ENCODE measurements at places on chromosomes 3 and 15.

DNA sequence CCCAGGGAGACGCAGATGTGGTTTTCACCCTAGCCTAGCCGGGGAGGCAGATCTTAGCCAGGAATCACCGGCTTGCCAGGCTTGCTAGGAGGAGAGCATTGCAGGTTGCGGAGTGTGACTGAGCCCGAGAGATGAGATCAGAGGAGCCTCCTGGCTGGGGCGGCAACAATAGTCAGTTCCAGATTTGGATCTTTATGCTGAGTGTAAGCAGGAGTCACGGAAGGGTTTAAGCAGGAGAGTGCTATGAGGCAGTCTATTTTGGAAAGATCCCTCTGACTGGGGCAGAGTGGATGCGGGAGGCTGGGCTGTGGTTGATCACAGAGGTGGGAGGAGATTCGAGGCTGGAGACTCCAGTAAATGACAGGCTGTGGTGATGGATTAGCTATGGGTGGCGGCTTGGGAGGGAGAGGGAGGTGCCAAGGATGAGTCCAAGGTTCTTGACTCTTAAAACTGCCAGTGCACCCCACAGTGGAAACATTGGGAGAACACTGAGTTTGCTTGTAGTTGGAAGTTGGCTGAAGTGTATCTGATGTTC is 10.4 kb upstream of the BAHD1 start:
- DNase-seq, result no peak

- DNase-seq, result no peak
Observed at GRCh38 chr15:56910801-56911200, 7.6 kb upstream of the TCF12 start.

GRCh38 chr3:47824541-47825473 is 21.9 kb downstream of the DHX30 start:
- DNase-seq, result peak; percentile 76

DNA sequence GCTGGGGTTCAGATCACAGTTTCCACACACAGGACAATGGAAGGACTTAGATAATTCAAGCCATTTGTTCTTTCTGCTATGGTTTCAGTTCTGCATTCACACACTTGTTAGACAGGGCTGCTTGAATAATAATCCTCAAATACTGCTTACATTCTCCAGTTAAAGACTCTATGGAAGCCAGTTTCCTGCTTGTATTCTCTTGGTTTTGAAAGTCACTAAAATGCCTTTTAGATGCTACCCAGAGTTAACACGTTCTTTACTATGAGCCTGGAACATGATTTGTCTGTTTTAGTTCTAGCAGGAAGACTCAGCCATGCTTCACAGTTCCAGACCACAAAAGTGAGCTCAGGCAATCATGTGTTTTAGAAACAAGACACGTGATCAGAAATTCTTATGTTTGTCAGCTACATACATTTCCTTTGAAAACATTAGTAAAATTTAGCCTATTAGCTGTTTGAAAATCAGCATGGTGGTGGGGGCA is 152.4 kb downstream of the LEKR1 start:
- DNase-seq, result no peak

DNA sequence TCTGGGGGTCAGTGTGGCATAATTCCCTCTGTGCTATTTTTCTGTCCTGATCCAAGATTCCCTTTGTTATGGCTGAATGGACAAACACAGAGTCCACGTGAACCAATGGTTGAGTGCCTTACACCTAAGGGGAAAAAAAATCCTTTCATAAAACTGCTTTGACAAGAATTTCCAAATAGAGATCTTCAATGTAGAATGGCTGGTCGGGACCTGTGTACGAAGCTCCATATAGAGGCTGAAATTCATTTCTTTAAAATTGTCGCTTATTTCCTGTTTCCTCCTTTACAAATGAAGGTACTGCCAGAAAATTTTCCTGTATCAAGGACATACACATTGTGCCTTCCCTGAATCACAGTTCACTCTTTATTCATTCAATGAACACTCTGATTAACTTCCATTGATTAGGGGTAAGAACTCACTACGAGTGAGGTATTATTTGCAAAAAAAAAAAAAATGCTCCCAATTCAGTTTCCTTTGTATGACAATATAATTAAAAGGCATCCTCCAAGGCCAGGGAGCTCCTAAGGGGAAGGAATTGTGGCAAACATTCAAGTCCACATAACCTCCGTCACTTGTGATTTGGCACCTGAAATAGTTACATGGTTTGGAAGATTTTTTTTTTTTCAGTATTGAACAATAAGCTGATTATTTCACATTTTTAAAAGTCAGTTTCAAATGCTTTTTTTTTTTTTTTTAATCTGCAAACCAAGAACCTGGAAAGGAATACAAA is 293.8 kb downstream of the MEX3B start:
- DNase-seq, result no peak

GRCh38 chr3:74787011-74787410 is 172.6 kb upstream of the CNTN3 start:
- DNase-seq, result no peak

DNA sequence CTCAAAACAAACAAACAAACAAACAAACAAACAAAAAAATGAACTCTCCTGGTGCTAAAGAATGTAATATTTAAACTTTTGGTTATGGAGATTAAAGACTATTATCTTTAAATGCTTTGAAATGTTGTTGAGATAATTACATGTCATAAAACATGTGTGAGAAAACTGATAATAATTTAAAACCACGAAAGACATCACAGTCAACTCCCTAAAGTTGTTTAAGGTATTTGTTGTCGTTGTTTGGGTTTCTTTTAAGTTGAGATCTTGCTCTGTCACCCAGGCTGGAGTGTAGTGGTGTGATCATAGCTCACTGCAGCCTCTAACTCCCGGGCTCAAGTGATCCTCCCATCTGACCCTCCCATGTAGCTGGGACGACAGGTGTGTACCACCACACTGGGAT is 12.0 kb downstream of the EFCAB12 start:
- DNase-seq, result no peak

- DNase-seq, result no peak
Observed at GRCh38 chr3:68988740-68989139, 24.7 kb downstream of the EOGT start.

GRCh38 chr15:96182736-96183513 is 147.6 kb upstream of the NR2F2 start:
- DNase-seq, result no peak

DNA sequence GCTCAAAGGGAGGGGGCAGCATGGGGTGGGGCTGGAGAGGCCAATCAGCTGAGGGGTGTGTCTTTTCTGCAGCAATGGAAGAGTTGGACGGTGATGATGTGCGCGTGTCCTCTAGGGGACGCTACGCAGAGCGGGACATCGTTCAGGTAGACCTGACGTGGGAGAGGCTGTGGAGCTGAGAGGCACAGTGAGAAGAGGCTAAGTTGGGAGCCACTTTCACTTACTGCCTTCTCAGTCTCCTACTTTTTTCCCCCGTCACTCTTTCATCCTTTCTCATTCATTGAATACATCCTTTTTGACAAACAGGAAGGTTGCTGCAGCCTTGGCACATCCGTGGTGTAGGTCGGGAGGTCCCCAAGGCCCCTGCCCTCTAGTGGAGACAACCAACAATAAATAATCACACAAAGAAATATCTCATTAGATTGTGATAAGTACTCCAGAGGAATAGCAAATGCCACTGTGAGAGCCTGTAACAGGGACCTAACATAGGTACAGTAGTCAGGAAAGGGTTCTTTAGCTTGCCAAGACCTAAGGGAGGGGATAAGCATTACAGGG is 4.4 kb upstream of the BRPF1 start:
- peak; percentile 69 for DNase-seq

- no peak for DNase-seq
Observed at GRCh38 chr15:101697488-101697887, 26.8 kb downstream of the TARS3 start.

DNA sequence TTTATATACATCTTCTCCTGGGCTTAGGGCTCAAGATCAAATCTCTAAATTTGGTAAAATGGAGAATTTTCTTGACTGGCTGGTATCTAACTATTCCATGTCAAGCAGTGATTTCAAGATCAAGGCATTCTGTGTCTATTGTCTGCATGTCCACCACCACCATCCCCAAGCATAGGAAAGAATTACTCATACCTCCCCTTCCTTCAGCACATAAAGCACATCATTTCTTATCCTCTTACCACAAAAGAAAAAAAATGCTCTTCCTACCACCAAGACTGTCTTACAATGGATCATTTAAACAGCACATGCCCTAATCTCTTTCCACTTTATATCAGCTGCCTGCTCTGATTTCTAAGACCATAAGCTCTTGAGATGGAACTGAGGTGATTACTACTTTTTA is 470.5 kb upstream of the THBS1 start:
- no peak for DNase-seq

DNA sequence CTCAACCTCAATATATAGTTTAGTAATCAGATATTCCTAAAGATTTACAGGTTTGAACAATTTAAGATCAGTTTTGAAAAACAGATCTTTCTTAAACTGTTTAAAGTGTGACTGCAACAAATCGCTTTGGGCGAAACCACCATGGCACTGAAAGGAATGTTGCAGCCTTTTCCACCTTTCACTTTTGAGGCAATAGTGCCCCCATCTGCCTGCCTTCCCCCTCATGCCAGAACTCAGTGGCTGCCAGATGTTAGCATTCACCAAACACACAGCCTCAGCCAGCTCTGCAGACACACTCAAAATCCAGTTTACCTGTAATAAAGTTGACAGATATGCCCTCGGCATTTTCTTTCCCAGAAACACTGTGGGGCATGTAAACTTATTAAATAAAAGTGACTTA is 3.3 kb downstream of the LYSMD4 start:
- no peak for DNase-seq

- no peak for DNase-seq
Observed at GRCh38 chr15:41392659-41393058, 9.6 kb downstream of the NDUFAF1 start.

DNA sequence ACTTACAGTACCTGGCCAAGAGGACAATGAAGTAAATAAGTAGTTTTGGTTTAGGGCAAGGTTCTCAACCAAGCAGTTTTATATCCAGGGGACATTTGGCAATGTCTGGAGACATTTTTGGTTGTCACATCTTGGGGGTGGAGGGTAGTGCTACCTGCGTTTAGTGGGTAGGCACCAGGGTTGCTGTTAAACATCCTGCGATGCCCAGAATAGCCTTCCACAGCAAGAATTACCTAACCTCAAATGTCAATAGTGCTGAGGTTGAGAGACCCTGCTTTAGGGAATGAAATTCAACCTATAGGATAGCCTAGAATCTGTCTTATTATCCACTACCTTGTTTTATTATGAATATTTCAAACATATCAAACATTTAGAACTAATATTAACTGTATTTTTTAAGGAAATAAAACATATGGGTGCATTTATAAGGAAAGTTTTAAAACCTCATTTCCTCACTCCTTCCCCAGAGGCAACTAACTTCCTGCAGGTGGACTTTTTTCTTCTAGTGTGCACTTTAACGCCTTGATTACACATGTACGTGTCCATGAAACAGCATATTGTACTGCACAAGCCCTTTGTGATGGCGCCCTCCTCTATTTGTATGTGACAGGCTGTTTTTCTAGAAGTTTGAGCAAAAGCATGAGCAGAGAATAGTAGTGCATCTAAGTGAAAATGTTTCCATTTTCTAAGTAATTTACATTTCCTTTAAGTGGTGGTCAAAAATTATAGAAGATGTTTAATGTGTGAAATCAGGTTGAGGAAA is 57.1 kb downstream of the TRAK1 start:
- no peak for DNase-seq

DNA sequence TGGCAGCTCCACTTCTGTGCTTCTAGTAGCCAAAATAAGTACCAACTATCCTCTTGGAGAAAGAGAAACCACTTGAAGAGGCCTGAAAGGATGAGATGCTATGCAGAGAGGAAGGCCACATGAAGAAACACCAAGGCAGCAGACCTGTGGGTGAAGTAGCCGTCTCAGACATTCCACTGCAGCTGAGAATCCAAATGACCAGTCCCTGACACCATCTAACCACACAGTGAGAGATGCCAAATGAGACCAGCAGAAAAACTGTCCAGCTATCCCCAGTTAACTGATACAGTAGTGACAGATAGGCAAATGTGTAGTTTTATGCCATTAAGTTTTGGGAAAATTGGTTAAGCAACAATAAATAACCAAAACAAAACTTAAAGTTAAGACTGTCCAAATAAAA is 47.9 kb upstream of the ZSCAN2 start:
- no peak for DNase-seq

- no peak for DNase-seq
Observed at GRCh38 chr3:143736205-143736997, 111.9 kb downstream of the SLC9A9 start.

DNA sequence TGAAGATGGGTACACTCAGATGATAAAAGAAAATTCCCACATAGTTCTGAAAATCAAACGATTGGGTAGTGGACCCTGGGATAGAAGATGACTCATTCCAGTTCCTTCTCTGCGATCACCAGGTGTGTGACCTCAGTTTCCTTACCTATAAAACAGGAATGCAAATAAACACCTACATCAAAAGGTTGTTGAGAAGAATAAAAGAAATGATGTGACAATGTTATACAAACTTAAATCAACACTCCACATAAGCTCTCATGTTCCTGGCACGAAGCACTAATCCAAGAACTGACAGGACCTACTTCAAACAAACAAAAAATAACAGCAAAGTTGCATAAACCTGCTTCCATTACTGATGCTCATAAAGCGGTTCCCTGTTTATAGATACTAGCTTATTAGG is 69.2 kb downstream of the RORA start:
- DNase-seq, result no peak

- DNase-seq, result no peak
Observed at GRCh38 chr15:80159301-80159700, 6.5 kb downstream of the FAH start.

- no peak for DNase-seq
Observed at GRCh38 chr3:118936811-118937210, 97.8 kb downstream of the IGSF11 start.

DNA sequence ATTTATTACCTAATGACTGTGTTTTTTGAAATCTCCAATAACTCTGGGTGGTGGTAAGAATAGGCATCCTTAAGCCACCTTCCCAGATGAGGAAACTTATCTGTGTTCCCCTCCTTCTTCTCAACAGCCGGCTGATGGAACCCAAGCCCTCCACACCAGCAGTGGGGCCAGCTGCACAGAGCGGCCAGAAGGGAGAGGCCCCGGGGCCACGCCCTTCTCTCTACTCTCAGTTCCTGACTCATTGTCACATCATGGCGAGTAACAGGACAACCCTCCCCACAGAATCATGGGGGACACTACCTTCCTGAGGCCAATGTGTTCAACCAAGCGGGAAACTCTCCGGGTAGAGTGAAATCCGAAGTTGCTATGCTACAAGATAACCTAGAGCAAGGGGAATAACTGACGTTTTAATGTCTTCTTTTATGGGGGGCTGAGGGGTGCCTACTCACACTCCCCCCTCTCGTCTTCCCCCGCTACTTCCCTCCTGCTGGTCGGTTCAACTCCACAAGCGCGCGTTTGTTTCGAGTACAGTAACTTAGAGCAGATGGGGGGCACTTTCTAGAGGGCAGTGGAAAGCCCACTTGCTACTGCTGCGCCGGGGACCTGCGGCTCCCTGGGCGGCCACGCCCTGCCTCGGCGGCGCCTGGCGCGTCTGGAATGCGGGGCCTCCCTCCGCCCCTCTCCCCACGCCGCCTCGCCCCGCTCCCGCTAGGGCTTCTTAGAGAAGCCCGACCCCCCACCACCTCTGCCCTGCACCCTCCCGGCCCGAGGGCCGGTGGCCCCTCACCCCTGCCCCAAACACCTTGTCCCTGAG is 621 bp downstream of the ANXA2 start:
- DNase-seq, result peak; percentile 61
